Stimulated activated CD4-positive, alpha-beta T cell treated with anti-CD3 and anti-CD28 coated beads, Interleukin-15, amount 100 ng/mL, for 1 hour (primary cell): ENCODE measurements at places on chromosomes 2 and 18.

- no peak for DNase-seq
Observed at GRCh38 chr2:45833968-45834344, 182.5 kb downstream of the PRKCE start.

DNA sequence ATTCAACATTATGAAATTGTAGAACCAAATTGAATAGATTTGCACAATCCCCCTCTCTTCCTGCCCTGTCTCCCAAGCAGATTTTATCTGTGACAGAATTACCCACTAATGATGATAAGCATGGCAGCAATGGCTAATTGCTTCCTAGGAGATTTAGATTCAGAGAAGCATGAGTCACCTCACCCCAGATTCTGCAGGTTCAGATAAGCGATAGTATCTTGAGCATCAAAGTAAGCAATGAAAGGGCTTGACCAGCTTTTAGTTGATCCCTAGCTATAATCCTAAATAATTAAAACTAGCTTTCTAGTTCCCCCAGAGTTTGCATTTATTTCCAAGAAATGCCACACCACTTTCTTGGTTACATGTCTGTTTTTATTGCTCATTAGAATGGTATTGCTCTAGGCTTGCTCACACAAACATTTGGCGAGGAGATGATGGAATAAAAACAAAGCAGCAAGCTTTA lies 204.3 kb downstream of the GULP1 start:
- no peak for DNase-seq

GRCh38 chr2:31810200-31810917 lies 200.4 kb downstream of the MEMO1 start:
- DNase-seq = no peak

DNA sequence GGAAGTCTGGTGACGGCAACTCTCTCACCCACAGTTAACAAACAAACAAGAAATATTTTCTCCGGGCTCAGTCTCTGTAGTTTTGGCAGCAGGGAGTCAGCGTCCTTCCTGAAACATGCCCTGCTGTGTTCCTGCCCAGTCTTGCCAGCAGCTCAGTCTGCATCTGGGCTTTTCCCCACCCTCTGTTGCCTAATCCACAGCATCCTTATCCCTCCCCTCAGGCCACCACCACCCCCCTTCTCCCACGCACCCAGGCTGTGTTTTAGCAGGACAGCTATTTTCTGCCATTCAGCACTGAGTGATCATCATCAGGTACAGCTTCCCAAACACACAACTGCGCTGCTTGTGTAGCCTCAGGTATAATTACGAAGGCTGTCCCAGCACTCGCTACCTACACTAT lies 168.2 kb downstream of the DPP10 start:
- no peak for DNase-seq

GRCh38 chr18:13151656-13152055 lies 66.9 kb upstream of the LDLRAD4 start:
- no peak for DNase-seq

GRCh38 chr2:183505911-183506310 lies 381.7 kb downstream of the NUP35 start:
- no peak for DNase-seq

DNA sequence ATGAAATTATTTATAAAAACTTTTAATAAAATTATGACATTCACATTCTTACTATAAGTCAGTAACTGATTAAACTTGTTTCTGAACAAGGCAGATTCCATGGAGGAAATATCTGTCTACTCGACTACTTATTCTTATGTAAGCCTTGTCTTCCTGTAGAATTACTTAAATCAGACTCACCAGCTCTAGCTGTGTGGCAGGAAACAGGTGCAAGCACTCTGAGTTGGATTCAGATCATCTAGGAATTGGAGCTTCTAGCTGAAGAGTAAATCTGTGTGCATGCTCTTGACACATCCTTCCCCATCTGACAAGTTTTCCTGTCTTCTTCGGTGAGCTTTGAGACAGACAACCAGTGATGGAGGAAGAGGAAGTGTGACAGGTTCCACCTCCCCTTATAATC lies 284.7 kb downstream of the TRIB2 start:
- no peak for DNase-seq

GRCh38 chr2:11123856-11124759 lies 31.2 kb upstream of the SLC66A3 start:
- DNase-seq = peak; percentile 63

DNA sequence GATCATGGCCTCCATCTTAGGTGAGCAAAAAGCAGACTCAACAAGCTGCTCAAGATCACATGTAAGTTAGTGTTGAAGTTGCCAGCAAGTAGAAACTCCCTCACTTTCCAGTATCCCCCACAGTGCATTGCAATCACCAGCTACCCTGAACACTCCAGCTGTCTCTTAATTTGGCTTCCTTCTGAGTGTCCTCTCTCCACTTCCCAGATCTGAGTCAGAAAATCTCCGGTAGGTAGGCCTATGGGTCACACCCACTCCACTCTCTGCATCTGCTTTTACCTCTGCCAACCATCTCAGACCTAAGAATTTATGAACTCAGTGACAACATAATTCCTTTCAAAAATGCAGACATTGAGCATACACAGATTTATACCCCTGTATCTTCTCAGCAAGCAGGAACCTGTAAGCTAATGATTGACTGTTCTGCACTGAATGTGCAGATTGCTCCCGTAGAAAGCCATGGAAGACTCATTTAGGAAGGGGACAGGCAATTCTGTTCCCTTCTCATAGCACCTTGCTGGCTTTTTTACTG lies 656.9 kb downstream of the EPHA4 start:
- no peak for DNase-seq

DNA sequence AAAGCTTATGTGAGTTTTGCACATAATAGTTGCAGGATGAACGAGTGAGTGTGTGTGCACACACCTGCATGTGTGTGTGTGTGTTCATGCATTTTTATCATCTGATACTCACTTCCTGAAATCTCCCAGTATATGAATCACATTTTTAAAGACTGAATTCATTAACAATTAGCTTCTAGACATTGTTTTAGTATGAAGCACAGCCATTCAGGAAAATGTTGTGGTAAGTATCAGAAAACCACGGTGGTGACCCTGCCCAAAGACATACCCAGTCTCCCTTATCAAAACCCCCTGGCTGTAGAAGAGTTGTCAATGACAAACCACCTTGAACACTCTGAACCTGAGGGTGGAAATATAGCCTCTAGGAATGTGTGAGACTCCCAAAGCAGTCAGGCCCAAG lies 220.8 kb downstream of the ALK start:
- no peak for DNase-seq

DNA sequence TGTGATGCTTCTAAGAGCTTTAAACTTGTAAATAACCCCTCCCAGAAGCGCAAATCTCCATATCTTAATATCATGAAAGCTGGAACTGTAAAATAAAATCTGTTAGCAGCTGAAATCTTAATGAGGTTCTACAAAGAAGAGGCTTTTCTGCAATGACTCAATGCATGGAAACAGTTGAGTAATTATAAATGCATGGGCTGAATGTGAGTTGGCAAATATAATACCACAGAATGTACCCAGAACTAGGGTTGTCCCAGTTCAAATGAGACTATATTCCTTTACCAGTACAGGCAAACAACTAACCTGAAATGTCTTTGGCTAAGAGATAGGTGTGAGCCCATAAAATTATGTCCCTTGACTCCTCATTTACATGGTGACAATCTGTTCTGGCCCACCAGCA lies 52.9 kb downstream of the SATB2 start:
- DNase-seq = no peak

DNA sequence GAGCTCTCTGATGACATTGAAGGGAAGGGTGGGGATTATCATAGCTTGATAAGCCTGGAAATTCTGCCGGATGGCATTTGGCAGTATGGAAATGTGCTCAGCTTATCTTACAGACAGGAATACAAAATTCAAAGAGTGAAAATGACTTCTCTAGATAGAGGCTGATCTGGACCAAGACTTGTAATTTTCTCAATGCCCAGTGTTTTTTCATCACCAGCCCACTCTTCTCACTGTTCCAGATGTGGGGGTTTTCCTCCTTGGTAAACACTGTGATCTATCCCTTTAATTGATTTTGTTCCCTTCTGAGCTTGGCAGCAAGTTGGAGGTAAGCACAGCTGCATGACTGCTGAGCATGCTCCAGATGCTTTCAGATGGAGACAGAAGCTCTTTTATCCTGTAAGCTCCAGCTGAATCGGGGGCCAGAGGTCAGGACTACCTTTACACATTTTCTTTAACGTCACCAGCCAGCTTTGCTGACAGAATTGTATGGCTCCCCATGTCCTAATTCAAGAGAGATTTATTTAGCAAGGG lies 287.4 kb upstream of the TCF4 start:
- no peak for DNase-seq

DNA sequence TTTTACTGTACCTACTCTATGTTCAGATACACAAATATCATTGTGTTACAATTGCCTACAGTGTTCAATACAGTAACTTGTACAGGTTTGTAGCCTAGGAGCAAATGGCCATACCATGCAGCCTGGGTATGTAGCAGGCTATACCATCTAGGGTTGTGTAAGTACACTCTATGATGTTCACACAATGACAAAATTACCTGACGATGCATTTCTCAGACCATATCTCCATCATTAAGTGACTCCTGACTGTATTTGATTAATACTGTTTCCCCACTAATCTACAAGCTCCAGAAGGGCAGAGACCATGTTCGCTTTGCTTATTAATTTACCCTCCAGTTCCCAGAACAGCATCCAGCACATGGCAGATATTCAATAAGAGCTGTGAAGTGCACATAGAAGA lies 372.2 kb downstream of the METTL4 start:
- DNase-seq = no peak

- DNase-seq = no peak
Observed at GRCh38 chr2:233384811-233385488, 30.7 kb downstream of the DGKD start.

- DNase-seq = no peak
Observed at GRCh38 chr2:2158915-2159314, 172.2 kb downstream of the MYT1L start.
